ENCODE measurements at places on chromosomes 3 and 15. TPM values are rescaled to one million over a fixed set of nuclear protein-coding genes. Genes with fewer than 3 reads are reported as not detected.

- no peak for DNase-seq
Measured at GRCh38 chr3:156978481-156978961, 152.4 kb downstream of the LEKR1 start.

Gene GPR149
- not detected for total RNA-seq

DNA sequence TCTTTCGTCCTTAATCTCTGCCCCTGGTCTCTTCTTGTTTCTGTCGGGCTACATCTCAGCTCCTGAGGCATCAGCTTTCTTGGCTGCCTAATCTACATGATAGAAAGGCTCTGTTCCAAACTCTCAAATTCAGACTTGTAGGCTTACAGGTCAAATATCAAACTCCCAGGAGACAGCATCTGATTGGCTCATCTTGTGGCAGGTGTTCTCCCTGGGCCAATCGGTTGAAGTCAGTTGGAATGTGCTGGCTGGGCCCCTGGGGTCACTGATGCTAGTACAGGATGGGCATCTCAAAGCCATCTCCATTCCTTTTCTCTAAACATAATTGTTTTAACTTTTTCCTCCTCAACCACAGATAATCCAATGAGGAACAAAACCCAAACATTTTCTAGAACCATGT is 198.7 kb downstream of the CNTN3 start:
- DNase-seq: no peak

Gene BMF
- 9.4 TPM for total RNA-seq

Gene KPNA4
- total RNA-seq: 23.5 TPM

Gene ZDHHC23
- total RNA-seq: 14.9 TPM

Gene GOLGA8T
- not detected for total RNA-seq

- peak; percentile 60 for DNase-seq
Measured at GRCh38 chr15:39591896-39592315, 11.0 kb downstream of the THBS1 start.

- no peak for DNase-seq
Measured at GRCh38 chr15:60325905-60326304, 71.9 kb downstream of the ANXA2 start.

DNA sequence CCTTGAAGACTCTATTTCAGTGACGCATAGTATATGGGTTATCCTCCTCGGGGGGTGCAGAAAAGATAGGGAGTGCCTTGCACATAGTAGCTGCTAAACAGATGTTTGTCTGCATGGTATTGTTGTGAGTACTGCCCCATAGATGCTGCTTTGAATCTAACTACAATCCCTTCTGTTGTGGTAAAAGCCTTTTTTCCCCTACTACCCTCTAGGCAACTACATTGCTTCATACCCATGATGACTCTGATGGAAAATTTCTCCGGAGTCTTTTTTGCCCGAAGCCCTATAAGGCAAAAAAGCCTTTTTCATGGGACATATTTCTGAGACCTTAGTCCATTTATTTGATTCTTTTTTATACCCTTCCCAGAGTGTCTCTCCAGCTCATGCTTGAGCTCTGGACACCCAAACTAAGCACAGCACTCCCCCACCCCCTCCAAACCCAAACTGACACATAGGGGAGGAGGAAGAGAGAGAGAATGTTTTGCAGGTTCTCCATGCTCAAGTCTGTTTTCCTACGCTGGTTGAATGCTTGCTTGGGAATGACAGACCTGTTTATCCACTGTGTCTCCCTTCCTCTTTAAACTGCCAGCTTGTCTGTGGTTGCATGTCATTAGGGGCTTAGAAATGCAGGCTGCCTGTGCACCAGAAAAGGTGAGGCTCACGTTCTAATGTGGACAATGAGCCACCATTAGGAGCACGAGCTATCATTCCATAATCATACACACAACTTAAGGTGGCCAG is 52.9 kb downstream of the LRTM1 start:
- no peak for DNase-seq

GRCh38 chr3:66017084-66017483 is 21.6 kb downstream of the MAGI1 start:
- no peak for DNase-seq

Gene CLDN18
- total RNA-seq: not detected

GRCh38 chr3:88301273-88301995 is 151.7 kb downstream of the C3orf38 start:
- no peak for DNase-seq

Gene RAD51
- total RNA-seq: 10.7 TPM

DNA sequence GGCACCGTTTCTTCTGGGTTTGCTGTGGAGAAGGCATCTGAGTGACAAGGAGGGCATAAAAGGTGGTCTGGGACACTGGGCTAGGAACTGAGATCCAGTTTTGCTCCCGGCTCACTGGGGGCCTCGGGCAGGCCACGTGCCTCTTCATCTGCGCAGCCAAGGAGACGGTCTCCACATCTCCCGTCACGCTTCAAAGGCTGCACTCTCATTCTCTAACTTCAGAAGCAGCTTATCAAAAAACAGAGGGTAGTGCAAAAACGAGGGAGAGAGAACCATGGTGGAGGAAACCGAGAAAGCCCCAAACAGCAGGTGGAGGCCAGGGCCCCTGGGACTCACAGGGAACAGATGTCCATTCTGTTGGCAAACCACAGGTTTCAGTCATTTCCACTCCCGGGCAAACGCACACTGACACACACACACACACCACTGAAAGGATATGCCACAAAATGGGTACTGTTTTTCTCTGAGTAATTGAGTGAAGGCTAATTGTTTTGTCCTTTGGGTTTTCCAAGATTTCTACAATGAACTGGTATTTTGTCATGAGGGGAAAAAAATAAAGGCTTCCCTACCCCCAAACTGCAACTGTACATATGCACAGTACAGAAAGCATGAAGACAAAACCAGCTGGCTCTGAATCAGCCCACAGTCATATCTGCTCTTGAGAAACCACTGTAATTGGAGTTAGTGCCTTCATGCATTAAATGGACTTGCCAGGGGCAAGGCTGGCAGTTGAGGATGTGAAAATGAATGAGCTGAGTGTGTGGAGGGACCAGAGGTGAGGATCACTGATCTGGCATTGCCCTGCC is 71.9 kb downstream of the MGLL start:
- peak; percentile 61 for DNase-seq

- peak; percentile 20 for DNase-seq
Measured at GRCh38 chr3:65524584-65524983, 514.1 kb downstream of the MAGI1 start.

- DNase-seq: peak; percentile 77
Measured at GRCh38 chr15:85707519-85708338, 87.0 kb downstream of the KLHL25 start.

- DNase-seq: peak; percentile 83
Measured at GRCh38 chr15:59296181-59296617, 76.5 kb downstream of the MYO1E start.

GRCh38 chr3:131370935-131371687 is 10.5 kb upstream of the NUDT16 start:
- DNase-seq: no peak

Gene UROC1
- total RNA-seq: not detected

Gene MEX3B
- 11.6 TPM for total RNA-seq

All from dermis blood vessel endothelial cell (primary cell).